Activated CD8-positive, alpha-beta memory T cell treated with anti-CD3 and anti-CD28 coated beads for 1 hour (primary cell): ENCODE measurements at places on chromosomes 5 and 9.

- no peak for DNase-seq
Measured at GRCh38 chr9:7144265-7145046, 386.7 kb downstream of the KDM4C start.

- no peak for DNase-seq
Measured at GRCh38 chr9:92525306-92525705, 10.5 kb downstream of the ECM2 start.

DNA sequence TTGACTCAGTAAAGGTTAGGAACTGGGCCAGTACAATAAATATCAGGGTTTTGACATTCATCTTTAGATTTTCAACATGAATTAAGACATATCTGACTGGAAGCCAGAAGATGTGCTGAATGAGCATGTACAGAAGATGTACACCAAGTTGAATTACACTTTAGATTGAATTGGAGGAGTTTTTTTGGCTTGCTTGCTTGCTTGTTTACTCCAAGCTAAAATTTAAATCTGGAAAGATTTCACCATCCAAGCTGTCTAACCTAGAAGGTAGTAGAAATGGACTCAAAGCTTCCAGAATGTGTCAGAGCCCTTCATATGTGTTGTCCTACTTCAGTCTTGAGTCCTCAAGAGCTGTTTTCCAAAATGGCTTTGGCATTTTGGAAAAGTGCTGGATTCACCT is 49.0 kb upstream of the FCHO2 start:
- no peak for DNase-seq

GRCh38 chr9:115522912-115523311 is 405.0 kb upstream of the TNC start:
- DNase-seq = no peak

GRCh38 chr5:156237361-156237760 is 89.6 kb upstream of the SGCD start:
- no peak for DNase-seq

DNA sequence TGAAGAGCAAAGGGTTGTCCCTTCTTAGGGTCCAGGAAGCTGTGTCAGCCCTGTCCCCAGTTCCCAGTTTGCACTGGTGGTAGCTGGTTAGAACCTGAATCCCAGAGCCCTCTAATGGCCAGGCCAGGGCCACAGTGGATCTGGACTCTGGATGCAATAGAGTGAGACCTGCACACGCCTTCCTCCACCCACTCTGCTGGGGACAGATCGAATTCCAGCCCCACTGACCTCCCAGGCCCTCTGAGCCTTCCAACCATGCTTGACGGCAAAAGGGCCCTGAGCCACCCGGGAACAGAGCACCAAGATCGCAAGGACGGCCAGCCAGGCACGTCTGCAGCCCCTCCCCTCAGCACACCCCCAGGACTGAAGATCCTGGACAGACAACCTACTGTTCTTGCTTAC is 23.7 kb downstream of the NAIF1 start:
- DNase-seq = no peak

DNA sequence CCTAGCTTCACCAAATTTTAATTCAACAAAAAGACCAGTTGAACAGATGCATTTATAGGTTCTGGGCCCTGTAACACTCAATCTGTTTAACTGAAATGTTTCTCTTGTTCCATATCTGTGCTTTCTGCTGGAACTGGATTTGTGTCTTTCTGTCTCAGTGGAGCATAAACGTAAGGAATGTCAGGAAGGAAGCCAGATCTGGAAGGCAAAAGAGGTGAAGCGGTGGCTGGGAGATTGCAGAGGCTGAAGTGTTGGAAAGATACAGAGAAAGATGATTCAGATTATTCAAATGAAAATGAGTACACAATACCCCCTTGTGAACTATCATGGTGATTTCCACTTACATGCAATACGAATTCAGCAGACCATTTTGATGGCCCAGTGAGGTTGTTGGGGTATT is 406.8 kb downstream of the BRINP1 start:
- DNase-seq = no peak

- DNase-seq = no peak
Measured at GRCh38 chr9:134536101-134536900, 105.3 kb upstream of the COL5A1 start.

- no peak for DNase-seq
Measured at GRCh38 chr5:41575110-41575779, 64.8 kb upstream of the PLCXD3 start.

DNA sequence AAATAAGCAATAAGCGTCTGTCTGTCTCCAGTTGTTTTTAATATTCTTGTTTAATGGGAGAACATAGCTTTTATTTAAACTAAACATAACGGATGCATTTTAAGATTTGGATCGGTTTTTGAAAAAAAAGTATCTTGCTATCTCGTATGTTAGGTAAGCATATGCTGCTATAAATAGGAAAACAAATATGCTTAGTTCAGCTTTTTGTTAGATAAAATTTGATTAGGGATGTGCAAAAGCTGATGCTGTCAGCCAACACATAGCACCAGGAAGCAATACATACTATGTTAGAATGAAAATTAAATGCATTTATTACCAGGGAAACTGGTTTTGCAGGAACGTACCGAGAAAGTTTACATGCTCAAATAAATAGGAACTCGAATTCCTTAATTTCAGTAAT is 843.1 kb upstream of the WWC1 start:
- DNase-seq = no peak

- no peak for DNase-seq
Measured at GRCh38 chr9:23413541-23413940, 412.5 kb downstream of the ELAVL2 start.

- DNase-seq = no peak
Measured at GRCh38 chr9:23380821-23381220, 445.2 kb downstream of the ELAVL2 start.

DNA sequence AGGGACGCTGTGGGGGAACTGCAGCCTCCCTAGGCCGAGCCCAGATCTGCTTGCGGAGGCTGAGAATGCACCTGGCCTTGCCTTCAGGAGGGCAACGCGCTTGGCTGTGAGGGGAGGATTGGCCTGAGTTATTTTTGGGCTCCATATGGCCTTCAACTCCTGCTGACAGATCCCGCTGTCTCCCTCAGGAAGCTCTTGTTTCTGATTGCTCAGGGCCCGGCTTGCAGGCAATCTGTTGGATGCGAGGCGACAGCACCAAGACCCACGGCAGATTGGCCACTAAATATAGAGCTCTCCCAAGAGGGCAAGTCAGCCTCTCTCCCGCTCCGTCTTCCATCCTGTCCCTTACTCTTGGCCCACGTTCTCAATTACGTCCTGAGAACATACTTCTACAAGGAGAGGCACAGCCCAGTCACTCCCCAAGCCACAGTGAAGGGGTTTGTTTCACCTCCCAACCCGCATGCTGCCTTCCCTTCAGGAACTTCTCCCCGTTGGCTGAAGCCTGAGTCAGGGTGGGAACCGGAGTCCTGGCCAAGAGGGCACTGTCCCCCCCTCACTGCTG is 53.6 kb downstream of the RASGEF1C start:
- DNase-seq = no peak

- no peak for DNase-seq
Measured at GRCh38 chr9:95031711-95032461, 285.6 kb downstream of the FANCC start.

- no peak for DNase-seq
Measured at GRCh38 chr5:179369530-179369884, 24.2 kb upstream of the ADAMTS2 start.
